ENCODE measurements at places on chromosomes 7 and 10.

GRCh38 chr7:2928613-2929311, 84.7 kb upstream of the GNA12 start:
- DNase-seq: no peak

DNA sequence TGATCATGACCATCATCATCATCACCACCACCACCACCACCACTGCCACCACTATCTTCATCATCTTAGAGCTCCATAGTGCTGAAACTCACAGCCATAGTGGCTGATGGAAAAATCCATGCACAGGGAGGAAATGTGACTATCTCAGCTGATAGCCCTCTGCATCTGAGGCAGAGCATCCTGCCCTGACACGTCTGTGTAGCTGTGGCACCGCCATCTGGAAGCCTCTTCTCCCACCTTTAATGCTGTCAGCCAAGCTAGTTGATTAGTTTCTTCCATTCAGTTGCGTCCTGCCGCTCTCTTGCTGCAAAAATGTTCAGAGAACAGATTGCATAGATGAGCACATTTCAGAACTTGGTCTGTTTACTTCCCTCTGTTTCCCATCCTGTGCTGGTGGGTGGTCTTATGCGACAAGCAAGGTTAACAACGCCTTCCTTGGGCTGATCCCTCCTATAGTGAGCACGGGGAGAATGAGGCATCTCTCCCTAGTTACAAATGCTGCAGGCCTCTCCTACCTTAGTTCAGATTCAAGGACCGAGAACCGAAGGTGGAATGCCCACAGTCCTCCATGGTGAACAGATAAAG, 478.6 kb downstream of the PLXNA4 start:
- DNase-seq: no peak

GRCh38 chr10:11197266-11197712, 179.6 kb downstream of the CELF2 start:
- no peak for DNase-seq

DNA sequence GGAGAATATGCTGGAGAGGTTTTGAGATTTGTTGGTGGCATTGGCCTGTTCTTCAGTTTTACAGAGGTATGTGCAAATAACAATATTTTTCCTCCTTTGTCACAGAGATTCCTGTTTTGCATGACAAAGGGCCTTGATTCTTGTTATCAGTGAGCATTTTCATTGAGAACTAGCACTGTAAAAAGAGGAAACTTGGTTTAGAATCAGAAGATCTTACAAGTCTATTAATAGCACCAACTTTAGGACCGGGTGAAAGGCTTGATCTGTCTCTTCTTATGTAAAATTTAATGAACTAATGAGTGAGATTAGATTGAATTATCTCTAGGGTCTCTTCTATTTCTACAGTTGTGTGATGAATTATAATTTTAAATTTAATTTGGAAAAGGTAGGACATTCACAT, 25.5 kb downstream of the TSPAN13 start:
- no peak for DNase-seq

DNA sequence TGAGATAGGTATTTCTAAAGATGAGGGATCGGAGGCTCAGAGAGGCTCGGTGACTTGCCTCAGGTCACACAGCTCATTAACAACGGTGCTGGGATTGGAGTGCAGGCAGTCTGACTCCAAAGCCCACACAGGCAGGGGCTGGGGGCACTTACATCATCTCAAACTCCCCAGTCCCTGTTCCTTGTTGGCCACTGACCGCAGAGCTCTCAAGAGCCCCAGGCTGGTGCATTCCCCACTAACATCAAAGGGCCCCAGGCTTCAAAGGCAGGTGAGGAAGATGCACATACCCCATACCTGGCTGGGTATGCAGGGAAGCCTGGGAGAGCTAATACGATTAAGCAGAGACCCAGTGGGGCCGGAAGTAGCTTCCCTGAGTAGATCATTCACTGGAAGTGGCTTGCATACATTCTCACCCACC, 13.7 kb upstream of the NODAL start:
- no peak for DNase-seq

GRCh38 chr7:130521258-130521951, 29.5 kb downstream of the MEST start:
- no peak for DNase-seq

DNA sequence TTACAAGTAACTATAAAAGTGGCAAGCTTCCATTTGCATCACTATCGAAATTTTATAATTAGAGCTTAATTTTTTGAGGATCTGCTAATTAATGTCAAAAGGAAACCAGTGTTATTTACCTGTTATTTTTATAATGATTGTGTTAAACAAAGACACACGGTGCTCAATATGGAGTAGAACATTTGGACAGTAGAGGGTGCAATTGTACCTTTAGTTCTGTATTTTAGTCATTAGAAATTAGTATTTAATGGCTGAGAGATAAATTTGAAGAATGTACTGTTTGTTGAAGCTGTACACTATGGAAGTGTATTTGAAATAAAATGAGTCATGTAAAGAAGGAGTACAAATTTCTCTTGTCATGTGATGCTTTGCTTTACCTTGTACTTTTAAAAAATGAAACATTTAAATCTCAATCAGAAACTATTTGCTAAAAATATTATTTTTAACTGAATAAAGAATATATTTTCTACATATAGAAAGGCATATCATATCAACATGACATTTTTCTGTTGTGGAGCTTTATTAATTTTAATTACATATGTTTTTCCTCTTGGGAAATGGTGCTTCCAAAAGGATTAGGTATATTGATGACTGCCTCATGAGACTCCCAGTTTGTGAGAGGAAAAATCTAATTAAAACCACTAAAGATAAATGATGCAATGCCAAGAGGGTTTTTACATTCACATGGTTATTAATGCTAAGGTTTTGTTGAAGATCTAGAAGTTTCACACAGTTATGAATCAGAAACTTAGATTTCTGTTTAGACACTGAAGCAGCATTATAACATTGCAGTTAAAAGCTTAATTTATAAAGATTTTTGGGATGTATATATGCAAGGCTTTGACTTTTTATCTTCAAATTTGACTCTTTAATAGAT, 10.4 kb upstream of the PRKG1 start:
- DNase-seq: no peak

DNA sequence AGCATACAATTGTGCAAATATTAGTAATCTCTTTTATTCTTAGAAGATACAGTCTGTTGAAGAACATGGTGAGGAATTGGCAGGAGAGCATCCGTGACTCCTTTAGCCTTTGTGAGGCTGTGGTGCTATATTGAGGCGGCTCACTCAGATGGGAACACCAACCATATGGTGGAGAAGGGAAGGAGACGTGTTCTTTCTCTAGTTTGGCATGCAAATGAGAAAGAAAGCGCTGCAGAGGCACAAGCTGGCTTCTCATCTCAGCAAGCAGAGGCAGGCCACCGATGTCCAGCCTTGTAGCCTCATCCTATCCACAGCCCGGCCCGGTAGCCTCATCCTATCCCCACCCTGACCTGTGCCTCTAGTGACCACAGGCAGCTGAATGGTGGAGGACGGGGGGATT, 288.3 kb downstream of the CAMK1D start:
- DNase-seq: no peak

- no peak for DNase-seq
Observed at GRCh38 chr10:43199684-43200537, 61.7 kb downstream of the CSGALNACT2 start.

DNA sequence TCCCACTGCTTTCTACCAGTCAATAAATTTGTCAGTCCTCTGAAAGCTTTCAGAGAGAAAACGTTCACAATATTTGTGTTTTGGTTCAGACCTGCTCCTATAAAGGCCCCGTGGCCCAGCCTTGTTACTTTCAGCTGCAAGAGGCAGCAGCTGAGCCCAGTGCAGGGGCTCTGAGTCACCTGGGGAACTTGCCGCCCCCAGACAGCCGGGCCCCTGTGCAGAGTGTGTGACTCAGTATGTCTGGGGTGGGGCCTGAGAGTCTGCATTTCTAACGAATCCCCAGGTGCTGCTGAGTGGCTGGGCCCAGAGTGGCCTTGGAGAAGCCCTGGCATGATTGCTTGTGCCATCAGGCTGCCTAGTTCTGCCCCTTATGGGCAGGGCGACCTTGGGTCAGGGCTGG, 303.5 kb downstream of the PAXIP1 start:
- no peak for DNase-seq

DNA sequence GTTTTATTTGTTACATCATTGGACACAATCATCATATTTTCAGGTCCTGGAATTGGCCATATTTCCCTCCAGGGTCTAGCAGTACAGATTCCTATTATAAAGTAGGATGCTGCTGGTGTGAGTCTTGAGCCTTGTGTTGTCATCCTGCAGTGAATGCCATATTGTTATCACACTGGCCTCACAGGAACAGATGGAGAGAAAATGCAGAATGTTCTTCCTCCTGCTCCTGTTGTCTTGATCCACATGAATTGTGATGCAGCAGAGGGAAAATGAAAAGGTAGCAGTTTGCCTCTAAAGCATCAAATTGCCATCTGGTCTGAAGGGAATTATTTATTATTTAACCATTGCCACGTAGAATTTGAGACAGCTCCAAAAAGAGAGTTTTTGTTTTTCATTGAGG, 248.6 kb downstream of the GPAM start:
- DNase-seq: no peak

GRCh38 chr7:150400788-150401423, 21.8 kb downstream of the ZNF775 start:
- no peak for DNase-seq

DNA sequence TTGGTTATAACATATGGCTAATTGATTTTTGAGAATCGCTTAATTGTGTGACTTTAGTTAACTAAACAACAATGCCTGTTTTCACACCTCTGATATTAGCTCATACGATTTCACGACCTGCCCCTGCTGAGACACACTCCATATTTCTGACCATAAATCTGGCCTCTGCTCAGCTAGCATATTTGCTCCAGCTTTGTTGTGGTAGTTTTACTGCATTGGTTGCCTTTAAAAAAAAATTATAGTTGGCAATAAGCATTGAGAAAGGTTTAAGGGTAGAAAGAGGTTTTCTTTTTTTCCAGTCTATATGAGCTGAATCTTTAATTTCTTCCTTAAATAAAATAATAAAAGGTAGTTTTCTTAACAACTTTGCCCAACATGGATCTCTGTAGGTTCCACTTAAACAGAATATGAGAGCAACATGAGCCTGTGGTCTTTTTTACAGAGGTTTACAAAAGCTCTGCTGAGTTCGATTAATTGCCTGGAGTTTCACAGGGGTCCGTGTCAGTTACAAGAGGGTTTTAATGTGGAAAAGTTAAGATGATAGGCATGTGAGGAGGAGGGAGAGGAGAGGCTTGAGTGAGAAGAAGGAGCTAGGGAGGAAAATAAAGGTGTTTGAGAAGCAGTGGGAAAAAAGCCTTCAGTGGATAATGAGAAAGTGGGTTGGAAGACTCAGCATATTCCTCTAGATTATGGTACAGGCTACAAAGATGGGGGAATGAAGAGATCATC, 318.2 kb downstream of the CXCL12 start:
- DNase-seq: no peak

DNA sequence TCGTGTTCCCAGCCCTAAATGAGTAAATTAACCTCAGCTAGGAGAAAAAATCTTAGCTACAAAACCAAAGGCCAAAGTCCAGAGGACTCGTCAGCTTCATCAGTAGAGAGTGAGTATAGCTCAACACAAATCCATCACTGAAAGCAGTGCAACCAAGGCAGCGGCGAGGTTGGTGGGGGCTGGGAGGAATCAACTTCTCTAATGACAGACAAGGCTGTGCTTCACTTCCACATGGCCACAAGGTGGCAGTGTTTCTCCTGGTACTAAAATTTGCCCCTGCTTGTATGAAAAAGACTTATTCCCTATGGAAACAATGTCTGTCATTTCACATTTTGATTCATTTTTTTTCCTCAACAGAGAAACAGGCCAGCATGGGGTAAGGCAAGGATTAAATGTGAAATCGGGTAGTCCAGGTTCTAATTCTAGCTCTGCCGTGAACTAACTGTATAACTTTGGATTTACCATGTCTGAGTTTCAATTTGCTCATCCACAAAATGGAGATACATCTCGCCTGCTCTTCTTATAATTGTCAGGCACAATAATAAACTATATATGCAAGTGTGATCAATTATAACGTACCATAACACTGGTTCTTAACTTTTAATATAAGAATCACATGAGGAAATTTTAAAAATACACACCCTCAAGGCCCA, 39.3 kb downstream of the FAS start:
- DNase-seq: peak; percentile 39

GRCh38 chr10:72228318-72228751, 12.3 kb upstream of the ASCC1 start:
- no peak for DNase-seq

DNA sequence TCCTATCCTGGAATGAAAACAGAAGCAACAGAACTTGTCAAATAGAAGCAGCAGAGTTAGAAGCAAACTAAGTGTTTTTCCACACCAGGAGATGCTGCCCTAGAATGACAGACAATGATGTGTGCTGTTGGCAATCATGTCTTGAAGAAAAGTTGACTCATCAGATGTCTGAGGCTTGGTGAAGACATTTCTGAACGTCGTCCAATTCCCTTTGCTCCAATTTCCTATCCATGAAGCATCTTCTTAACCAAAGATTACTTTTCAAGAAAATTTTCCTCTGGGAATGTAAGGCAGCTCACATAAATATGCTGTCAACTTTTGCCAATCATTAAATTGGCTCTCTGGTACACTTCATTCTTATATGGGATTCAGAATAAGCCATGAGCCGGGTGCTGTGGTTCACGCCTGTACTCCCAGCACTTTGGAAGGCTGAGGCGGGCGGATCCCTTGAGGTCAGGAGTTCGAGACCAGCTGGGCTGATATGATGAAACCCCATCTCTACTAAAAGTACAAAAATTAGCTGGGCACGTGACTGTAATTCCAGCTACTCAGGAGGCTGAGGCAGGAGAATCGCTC, 34.6 kb downstream of the MALSU1 start:
- DNase-seq: no peak

DNA sequence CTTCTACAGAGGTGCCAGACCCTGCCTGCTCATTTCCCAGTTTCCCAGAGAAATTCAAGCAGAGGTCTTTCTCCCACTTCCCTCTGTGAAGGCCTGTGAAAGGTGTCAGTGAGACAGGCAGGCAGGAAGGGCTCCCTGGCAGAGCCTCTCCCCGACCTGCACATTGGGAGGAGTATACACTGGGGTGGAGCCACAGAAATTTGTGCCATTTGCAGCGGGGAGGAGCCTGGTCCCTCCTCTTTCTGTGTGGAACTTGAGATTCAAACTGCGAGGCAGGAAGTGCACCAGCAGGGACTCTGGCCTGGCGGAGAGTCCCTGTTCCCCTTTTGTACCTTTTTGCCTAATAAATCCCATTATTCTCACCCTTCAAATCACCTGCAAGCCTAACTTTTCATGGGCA, 54.6 kb upstream of the OPN4 start:
- DNase-seq: no peak

GRCh38 chr7:99392046-99392445, 16.4 kb downstream of the PDAP1 start:
- no peak for DNase-seq

DNA sequence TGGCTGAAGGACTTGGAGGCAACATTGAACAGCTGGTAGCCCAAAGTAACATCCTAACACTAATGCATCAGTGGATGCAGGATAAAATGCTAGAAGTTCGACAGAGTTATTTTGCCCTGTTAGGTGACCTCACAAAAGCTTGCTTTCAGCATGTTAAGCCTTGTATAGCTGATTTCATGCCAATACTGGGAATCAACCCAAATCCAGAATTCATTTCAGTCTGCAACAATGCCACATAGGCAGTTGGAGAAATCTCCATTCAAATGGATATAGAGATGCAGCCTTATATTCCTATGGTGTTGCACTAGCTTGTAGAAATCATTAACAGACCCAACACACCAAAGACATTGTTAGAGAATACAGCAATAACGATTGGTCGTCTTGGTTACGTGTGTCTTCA, 62.9 kb downstream of the CCSER2 start:
- no peak for DNase-seq

GRCh38 chr7:134520130-134520529, 7.2 kb upstream of the AKR1B10 start:
- DNase-seq: no peak

GRCh38 chr7:68207676-68208075, 1211.0 kb downstream of the TYW1 start:
- no peak for DNase-seq
